ENCODE measurements at places on chromosomes 13 and 19.

- no peak overlapping the region for H3K4me3 ChIP-seq
- no peak overlapping the region for H3K27ac ChIP-seq
- no peaks in the 10 kb centered on the region for H3K4me1 ChIP-seq
- H3K27me3 ChIP-seq, result no peaks in the 10 kb centered on the region
These were observed 337.3 kb upstream of the DACH1 start for GRCh38 chr13:72204291-72204690.

- H3K4me3 ChIP-seq, result no peak overlapping the region
- H3K4me1 ChIP-seq, result no peaks in the 10 kb centered on the region
- H3K27ac ChIP-seq, result no peak overlapping the region
- no peaks in the 10 kb centered on the region for H3K27me3 ChIP-seq
These were observed 12.1 kb downstream of the PROZ start for GRCh38 chr13:113170511-113170910.

- no peak overlapping the region for H3K4me3 ChIP-seq
- DNase-seq, result no peak
- H3K27ac ChIP-seq, result no peak overlapping the region
- no peaks in the 10 kb centered on the region for H3K4me1 ChIP-seq
- no peaks in the 10 kb centered on the region for H3K27me3 ChIP-seq
- H3K36me3 ChIP-seq, result no peaks in the 10 kb centered on the region
These were observed 373.8 kb downstream of the DACH1 start for GRCh38 chr13:71493189-71493588.

DNA sequence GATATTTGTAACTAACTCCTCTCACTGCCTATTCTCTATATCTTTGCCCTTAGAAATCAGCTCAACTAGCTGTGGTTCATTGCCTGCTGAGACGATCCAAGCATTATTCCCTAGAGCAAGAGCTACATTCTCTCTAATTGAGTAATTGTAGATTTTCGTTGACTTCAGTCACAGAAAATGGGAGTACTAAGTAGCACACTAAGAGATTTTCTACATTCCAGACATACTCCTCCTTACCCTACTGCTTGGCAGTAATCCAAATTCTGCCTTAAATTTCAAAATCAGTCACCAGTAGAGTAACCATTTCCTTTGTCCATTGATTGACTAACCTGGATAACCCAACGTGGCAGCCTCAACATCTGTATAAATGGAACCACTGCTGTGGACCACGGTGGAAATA is 1786.8 kb downstream of the SLITRK5 start:
- no peak overlapping the region for H3K27ac ChIP-seq
- no peak for DNase-seq
- H3K4me1 ChIP-seq, result no peaks in the 10 kb centered on the region

DNA sequence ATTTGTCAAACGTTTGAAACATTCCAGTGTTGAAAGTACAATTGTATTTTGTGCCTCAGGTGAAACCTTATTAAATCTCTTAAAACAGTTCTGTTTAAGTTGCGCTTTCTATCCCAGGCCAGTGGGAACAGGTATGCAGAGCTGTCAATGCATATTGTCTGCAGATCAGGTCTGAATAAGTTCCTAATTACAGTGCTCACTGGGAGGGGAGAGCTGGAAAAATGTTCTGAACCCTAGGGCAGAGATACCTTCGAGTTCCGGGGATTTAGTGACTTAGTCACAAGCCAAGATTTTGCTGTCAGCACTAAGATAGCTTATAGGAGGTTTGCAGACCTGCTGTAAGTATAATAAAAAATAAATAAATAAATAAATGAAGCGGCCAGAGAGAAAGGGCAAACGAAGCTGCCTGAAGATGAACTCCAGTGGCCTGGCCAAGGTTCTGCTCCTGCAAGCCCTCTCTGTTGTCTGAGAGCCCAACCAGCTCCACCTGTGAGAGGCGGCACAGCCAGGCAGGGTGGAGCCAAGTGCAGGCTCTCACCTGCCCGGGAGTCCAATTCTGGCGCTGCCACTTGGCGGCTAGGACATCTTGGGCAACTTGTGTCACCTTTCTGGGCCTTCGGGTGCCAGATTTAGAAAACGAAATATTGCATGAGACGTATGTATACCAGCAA is 97.9 kb upstream of the SLC7A1 start:
- H3K4me1 ChIP-seq, result no peaks in the 10 kb centered on the region
- no peak overlapping the region for H3K4me3 ChIP-seq
- H3K27ac ChIP-seq, result no peak overlapping the region

DNA sequence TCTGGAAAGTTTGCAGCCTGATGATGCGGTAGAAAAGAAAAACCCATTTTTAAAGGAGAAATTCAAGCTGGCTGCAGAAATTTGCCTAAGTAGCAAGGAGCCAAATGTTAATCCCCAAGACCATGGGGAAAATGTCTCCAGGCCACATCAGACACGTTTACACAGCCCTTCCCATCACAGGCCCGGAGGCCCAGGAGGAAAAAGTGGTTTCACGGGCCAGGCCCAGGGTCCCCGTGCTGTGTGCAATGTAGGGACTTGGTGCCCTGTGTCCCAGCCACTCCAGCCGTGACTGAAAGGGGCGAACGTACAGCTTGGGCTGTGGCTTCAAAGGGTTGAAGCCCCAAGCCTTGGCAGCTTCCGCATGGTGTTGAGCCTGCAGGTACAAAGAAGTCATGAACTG is 35.9 kb downstream of the ZNF627 start:
- H3K36me3 ChIP-seq, result peaks cover 6% of the 10 kb centered on the region
- H3K4me1 ChIP-seq, result no peaks in the 10 kb centered on the region
- DNase-seq, result no peak
- H3K4me3 ChIP-seq, result no peak overlapping the region

GRCh38 chr19:31553846-31554215 is 204.6 kb upstream of the TSHZ3 start:
- H3K27ac ChIP-seq, result no peak overlapping the region
- no peak overlapping the region for H3K4me3 ChIP-seq
- no peaks in the 10 kb centered on the region for H3K4me1 ChIP-seq
- no peak for DNase-seq
- H3K27me3 ChIP-seq, result no peaks in the 10 kb centered on the region
- no peaks in the 10 kb centered on the region for H3K36me3 ChIP-seq

DNA sequence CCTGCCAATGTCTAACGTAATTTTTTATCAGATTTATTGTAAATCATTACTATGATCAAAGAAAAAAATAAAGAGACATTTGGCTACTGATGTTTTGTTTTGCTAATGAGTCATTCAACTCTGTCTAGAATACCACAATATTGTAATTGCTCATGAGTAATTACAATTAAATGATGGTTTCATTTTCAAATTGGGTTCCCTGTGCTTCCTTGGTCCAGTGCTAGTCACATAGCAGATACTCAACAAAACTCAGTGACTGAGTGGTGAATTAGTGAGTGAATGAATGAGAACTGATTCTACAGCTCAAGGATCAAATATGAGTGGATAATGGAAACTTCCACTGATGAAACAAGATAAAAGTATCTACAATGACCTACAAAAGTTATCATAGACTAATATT is 304.7 kb downstream of the POU4F1 start:
- H3K27me3 ChIP-seq, result peaks cover 1% of the 10 kb centered on the region
- DNase-seq, result no peak
- H3K4me3 ChIP-seq, result no peak overlapping the region
- H3K27ac ChIP-seq, result no peak overlapping the region

Measured in memory B cell (primary cell).